ENCODE measurements at places on chromosomes 7 and 10. TPM values are rescaled to one million over a fixed set of nuclear protein-coding genes. Genes with fewer than 3 reads are reported as not detected.

- DNase-seq, result no peak
Measured at GRCh38 chr7:45579391-45579801, 5.2 kb downstream of the ADCY1 start.

The COMMD3 gene
- total RNA-seq, result 84.4 TPM

The PPP1R17 gene
- total RNA-seq, result not detected

DNA sequence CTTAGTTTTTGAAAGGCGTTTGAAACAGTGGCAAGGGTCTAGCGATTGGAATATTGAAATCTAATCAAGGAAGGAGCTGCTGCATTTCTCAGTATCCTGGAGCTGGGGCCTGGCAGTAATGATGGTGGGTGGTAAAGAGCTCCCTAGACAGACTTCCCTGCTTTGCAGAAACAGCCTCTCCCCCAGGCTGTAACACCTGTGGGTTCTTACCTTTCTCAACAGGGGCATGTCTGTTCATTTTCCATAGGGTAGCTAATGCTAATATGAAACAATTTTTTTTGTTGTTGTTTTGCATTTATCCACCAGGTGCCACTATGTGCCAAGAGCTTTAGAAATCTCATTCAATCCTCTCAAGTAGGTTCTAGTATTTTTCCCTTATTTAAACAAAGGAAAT lies 345.5 kb downstream of the REEP3 start:
- no peak for DNase-seq

Measured in activated T-helper 1 cell treated with anti-CD3 and anti-CD28 coated beads, Interleukin-12 subunit alpha, Interleukin-12 subunit beta, Interleukin-2, Interleukin-4 antibody, amounts not matched to agents 30 ng/mL and 10 ng/mL and 1 ng/mL, durations not matched to agents 14 hours and 24 hours and 36 hours (primary cell).